ENCODE measurements at places on chromosomes 4 and X.
A peak's percentile ranks its signal among the peaks of the same experiment; 100 is the strongest.

DNA sequence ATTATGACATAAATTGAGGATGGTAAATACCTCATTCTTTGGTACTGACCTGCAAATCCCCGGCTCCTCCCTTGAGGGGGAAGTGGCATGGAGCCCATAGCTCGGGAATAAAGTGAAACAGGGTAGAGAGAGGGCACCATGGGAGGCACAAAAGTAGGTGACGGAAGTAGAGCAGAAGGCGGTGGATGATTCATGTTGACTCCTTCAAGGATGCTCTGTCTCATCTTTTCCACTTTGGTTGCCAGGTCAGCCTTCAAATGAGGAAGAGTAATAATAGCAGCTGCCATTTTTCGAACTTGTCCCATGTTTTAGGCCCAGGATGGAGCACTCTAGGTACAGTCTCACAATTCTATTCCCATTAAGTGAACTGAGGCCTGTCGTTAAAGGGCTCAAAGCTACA, 41.4 kb upstream of the PHF8 start:
- DNase-seq = no peak

GRCh38 chr4:40199179-40199670, 2.4 kb downstream of the RHOH start:
- peak; percentile 83 for DNase-seq

DNA sequence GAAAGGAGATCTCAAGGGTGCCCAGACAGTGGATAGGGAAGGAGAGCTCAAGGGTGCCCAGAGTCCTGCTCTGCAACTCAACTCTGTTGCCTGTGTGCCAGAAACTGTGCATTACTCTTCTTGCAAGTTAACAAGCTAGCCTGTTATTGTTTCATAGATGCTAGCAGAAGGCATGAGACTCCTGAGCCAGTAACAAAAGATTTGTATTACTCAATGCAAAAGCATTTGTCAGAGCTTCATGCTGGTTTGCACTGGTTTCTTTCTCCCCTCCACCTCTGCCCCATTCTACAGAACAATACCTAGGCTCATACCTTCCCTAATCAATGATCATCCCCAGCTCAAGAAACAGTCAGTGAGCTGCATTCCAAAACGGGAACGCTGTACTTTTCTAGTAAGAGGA, 124.5 kb upstream of the NEIL3 start:
- no peak for DNase-seq

DNA sequence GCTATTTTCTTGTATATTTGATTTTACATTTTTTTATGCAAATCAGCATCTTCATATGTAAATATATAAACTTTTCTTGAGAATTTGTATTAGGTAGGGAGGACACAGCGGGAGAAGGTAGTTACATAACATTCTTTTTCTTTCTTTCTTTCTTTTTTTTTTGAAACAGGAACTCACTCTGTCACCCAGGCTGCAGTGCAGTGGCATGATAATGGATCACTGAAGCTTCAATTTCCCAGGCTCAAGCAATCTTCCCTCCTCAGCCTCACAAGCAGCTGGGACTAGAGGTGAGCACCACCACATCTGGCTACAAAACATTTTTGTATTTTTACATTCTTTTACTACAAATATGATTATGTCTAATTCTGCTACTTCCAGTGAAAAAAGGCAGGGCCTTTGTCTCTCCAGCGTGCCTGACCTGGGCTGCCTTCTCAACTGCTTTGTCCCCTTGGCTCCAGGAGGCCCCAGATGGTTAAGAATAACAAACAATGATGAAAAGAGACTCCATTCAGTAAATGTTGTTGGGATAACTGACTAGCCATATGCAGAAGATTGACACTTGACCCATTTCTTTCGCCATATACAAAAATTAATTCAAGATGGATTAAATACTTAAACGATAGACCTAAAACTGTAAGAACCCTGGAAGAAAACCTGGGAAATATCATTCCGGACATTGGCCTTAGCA, 46.5 kb upstream of the FAT4 start:
- no peak for DNase-seq

- no peak for DNase-seq
Observed at GRCh38 chr4:179989975-179990374, 2253.2 kb upstream of the TENM3 start.

Data from activated CD4-positive, alpha-beta T cell treated with anti-CD3 and anti-CD28 coated beads, Interleukin-2, amount 10 ng/mL, durations not matched to agents 24 days and 14 days (primary cell).